Activated T-cell treated with anti-CD3 and anti-CD28 coated beads for 1 hour (primary cell): ENCODE measurements at places on chromosomes 12 and 14.
A peak's percentile ranks its signal among the peaks of the same experiment; 100 is the strongest.

DNA sequence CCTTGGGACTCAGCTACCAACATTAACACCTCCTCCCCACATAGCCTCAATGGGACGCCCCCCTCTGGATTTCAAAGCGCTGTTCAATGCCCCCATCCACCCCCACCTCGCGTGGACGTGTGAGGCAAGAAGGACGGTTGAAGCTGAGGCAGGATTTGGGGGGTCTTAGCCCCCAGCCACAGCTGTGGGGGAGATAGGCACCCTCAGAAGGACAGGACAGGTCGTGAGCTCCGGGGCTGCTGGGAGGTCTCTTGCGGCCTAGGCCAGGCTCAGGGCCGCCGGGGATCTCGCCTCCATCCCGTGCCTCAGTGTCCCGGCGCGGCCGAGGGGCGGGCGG is 8.3 kb upstream of the SP7 start:
- DNase-seq, result no peak

GRCh38 chr12:32398816-32399369 is 465 bp upstream of the FGD4 start:
- DNase-seq, result no peak

- DNase-seq, result no peak
Observed at GRCh38 chr14:64974563-64974962, 2.4 kb upstream of the RAB15 start.

DNA sequence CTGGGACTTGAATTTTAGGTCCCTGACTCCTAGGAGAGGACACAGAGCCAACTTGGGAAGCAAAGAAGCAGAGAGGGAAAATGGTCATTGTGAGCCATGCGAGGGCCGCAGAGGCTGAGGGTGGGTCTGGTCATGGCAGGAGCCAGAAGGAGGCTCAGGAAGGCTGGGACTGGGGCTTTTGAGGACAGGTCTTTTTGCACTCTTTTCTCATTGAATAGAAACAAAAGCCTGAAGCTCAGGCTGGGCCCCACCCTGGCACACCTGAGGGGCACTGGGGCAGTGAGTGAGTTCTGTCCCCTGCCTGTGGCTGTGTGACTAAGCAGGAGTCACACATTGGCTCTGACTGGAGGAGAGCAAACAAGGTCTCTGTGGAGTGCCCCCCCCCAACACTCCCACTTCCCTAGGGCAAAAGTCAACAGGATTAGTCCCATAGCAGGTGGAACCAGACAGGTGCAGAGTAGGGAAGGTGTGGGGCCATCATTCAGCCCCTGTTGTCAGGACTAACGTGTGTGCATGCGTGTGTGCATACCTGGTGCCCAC is 2.8 kb downstream of the KRT7 start:
- no peak for DNase-seq

GRCh38 chr14:29710015-29710414 is 217.6 kb downstream of the PRKD1 start:
- no peak for DNase-seq

GRCh38 chr14:21077672-21078071 is 7.6 kb downstream of the ARHGEF40 start:
- DNase-seq, result no peak

- no peak for DNase-seq
Observed at GRCh38 chr12:119857041-119857591, 20.0 kb downstream of the CIT start.

- DNase-seq, result no peak
Observed at GRCh38 chr12:6378709-6379472, 3.5 kb upstream of the SCNN1A start.

GRCh38 chr14:100645196-100645981 is 58.2 kb upstream of the BEGAIN start:
- DNase-seq, result peak; percentile 89

DNA sequence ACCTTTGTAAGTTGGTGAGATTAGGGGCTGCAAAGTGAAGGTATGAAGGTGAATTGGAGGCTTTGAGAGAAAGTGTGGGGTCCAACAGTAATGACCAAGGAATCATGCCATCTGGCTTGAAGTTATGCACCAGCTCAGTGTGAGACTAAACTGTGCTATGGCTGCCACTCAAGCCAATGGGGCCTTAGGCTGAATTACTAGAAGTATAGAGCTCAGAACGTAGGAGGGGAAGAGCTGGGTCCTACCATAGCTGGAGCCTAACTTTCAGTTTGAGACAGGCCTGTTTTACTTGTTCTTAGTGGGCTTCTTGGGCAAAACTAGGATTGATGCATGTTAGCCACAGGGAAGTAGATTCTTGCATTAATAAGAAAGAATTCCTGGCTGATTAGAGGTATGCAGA is 194.0 kb downstream of the TSPAN9 start:
- no peak for DNase-seq

DNA sequence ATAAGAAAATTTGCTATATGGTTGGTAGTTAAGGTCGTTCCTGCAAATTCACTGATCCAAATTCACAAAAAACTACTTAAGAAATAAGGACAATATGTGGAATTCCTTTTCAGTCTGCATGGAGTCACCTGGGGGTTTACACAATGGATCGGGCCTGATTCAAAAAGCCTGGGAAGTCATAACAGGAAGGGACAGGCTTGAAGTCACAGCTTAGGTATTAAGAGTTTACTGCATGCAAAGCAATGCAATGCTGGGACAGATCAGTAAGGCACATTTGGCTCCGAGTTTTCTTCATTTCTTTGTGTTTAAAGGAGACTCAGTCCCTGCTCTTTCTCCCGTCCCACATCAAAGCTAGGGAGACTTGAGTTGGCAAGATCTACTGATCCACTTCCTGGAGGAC is 153.3 kb downstream of the NTF3 start:
- DNase-seq, result no peak

DNA sequence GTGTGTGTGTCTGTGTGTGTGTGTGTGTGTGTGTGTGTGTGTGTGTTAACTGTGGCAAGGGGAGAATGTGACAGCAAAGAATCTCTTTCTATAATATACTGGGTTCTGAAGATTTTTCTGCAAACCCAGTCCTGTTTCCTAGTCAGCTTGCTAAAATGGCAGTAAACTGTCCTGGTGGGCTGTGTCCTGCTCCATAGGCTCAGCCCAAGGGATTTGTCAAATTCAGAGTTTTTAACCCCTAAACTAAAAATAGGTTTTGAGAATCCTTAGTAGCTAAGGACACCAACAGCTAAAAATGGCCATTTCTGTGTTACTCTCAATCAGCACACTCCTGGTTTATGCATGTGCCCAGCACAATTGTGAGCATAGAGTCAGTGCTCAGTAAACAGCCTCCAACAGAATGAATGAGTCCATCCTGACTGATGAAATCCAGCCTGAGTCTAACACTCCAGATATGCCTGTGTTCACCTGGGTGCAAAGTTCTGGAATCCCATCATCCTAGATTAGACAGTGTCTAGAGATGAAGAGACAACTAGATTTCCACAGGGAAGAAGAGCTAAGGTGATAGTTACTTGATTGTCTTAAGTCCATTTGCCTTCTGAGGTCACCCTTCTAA is 192.6 kb downstream of the TTC6 start:
- DNase-seq, result no peak

DNA sequence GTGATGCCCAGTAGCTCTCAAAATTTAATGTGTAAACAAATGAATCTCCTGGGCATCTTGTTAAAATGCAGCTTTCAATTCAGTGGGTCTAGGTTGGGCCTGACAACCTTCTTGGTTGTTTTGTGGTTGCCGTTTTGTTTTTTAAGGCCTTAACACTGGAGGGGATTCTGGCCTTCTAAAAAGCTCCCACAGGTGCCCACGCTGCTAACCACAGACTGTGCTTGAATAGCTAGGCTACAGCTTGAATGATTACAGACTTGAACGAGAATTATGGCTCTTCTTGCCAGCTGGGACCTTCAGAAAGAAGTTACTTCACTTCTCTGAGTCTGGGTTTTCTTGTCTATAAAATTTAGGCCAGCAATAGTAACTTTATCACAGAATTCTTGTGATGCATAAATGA is 1.3 kb upstream of the FLVCR2 start:
- DNase-seq, result no peak

- peak; percentile 9 for DNase-seq
Observed at GRCh38 chr12:14167005-14167628, 185.7 kb upstream of the GRIN2B start.

- DNase-seq, result no peak
Observed at GRCh38 chr14:22419620-22420019, 169.4 kb downstream of the DAD1 start.

GRCh38 chr12:121467638-121468498 is 68.0 kb downstream of the RNF34 start:
- no peak for DNase-seq

GRCh38 chr12:27686147-27686546 is 10.1 kb upstream of the REP15 start:
- no peak for DNase-seq

- no peak for DNase-seq
Observed at GRCh38 chr14:69291396-69291795, 31.4 kb downstream of the GALNT16 start.
